Sigmoid colon (tissue), 7 donors: ENCODE measurements at places on chromosomes 6 and 20.

GRCh38 chr6:87088076-87088475 is 6.8 kb downstream of the CGA start:
- no peak for DNase-seq

DNA sequence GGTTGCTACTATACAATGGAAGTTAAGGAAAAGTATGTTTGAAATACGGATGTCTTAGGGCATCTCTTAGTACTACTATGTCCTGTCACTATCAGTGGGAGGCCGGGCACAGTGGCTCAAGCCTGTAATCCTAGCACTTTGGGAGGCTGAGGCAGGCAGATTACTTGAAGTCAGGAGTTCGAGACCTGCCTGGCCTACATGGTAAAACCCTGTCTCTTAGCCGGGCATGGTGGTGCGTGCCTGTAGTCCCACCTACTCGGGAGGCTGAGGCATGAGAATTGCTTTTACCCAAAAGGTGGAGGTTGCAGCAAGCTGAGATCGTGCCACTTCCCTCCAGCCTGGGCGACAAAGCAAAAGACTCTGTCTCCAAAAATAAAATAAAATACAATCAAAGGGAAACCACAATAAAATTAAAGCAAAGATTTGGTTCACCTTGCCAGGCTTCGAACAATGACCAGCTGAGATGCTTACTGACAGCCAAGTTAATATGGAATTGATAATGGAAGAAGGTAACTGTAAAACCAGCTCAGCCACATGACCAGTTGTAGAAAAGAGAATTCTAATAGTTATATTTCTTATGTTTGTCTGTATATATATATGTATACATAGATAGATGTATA is 6.5 kb downstream of the CD24 start:
- no peak for DNase-seq

DNA sequence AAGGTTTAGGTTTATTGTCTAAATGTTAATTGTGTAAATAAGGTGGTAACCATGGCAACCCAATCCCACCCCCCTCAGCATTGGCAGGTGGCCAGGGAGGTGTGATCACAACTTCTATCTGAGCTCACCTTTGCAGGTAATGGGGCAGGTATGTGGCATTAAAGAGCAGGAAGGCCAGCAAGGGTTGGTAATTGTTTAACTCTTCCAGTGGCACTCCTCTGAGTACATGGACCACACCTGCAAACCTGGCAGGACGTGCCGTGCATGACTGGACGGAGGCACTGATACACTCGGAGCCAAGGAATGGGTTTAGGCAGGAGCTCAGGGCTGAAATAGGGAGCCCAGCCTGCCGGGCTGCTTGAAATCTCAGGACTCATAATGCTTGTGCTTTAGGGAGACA is 107.0 kb upstream of the BMP2 start:
- no peak for DNase-seq

DNA sequence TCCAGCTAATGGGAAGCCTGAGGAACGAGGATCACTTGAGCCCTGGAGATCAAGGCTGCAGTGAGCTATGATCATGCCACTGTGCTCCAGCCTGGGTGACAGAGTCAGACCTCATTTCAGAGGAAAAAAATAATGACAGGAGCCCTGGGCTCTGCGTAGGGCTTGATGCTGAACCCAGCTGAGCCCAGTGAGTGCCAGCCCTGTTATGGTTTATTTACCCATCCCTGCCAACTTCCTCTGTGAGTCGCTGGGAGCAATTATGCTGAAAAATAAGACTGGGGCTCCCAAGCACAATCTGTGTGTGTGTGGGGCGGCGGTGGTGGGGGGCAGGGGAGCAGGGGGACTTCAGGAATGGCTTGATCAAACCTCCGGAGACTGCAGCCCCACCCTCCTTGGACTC is 75.9 kb upstream of the PMEPA1 start:
- no peak for DNase-seq

- no peak for DNase-seq
These were observed 6.0 kb downstream of the NUS1 start for GRCh38 chr6:117681162-117681741.

- DNase-seq, result no peak
These were observed 27.0 kb downstream of the ELOVL5 start for GRCh38 chr6:53321701-53322100.

DNA sequence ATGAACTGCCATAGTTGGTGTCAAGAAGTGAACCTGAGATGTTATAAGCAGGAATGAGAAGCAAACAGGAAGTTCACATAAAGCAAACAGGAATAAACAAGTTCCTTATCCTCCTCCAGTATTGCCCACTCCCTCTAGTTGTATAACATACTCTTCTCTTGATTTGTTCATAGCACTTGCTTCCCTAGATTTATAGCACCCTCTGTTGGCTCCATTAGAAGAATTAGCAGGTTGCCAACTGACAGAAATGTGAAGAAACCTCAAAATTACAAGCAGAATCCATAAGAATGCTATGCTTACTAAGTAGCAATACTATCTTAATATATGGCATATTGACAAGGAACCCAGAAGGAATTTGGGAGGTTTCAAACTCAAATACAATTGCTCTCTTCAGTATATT is 195.4 kb downstream of the TBX18 start:
- DNase-seq, result no peak
